ENCODE measurements at places on chromosomes 16 and 17. TPM values are rescaled to one million over a fixed set of nuclear protein-coding genes. Genes with fewer than 3 reads are reported as not detected.

TEX14 gene
- not detected for total RNA-seq

NOG gene
- 0.81 TPM for total RNA-seq

FNDC8 gene
- total RNA-seq, result not detected

RRAD gene
- total RNA-seq, result 88.3 TPM

CD300E gene
- total RNA-seq, result 0.14 TPM

CSH1 gene
- total RNA-seq, result not detected

ZNF500 gene
- 6.1 TPM for total RNA-seq

CDH5 gene
- 21.1 TPM for total RNA-seq

Data from thoracic aorta (tissue), 2 donors.